ENCODE measurements at places on chromosomes 5 and 9. TPM values are rescaled to one million over a fixed set of nuclear protein-coding genes. Genes with fewer than 3 reads are reported as not detected.
A peak's percentile ranks its signal among the peaks of the same experiment; 100 is the strongest.

The CCNI2 gene
- 1.6 TPM for total RNA-seq

The GHR gene
- 5.7 TPM for total RNA-seq

The SLC34A3 gene
- total RNA-seq: 0.33 TPM

DNA sequence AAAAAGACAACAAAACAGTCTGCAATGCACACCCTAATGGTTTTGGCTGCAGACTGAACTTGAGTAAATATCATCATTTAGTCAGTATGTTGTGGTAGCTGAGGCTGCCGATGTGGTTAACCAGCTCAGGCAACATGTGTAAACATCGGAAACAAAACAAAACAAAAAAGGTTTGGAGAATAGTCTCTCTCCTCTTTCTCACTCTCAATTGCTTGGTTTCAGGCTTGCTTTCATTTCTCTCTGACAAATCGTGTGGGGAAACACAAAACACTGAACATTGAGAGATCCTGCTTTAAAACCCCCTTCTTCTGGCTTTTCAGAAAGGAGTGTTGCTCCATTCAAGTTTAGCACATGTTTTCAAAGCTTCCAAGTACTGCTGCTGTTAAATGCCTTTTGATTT, 453.3 kb downstream of the BNC2 start:
- no peak for DNase-seq
- H3K27ac ChIP-seq: no peak overlapping the region
- H3K27me3 ChIP-seq: no peaks in the 10 kb centered on the region
- no peaks in the 10 kb centered on the region for H3K4me1 ChIP-seq
- no peaks in the 10 kb centered on the region for H3K36me3 ChIP-seq
- no peak overlapping the region for H3K4me3 ChIP-seq

DNA sequence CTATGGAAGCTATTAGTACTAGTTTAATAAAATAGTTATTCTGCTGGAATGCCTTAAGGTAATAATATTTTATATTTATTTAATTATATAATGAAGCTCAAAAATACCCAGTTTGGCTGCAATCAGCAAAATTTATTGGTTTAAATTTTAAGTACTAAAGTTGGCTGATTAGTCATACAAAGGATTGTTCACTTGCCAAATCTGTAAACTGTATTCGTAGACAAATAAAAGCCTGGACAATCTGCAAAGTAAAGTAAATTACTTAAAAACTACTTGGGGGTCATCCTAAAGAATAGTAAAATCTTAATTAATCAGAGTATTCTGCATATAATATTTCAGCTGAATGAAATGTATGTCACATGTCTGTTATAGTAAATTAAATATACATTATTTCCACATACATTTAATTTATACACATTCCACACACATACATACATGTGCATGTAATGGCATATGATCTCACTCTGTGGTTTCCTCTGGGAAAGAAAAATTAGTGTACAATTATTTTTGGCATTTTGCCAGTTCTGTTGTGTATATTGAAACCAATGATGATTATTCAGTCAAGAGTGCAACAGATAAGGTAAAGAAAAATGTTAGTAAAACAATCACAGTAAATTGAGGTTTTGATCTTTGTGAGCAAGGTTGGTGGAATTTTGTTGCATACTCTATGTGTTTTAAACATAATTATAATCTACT, 455.9 kb downstream of the CDH9 start:
- H3K27ac ChIP-seq: no peak overlapping the region
- no peaks in the 10 kb centered on the region for H3K27me3 ChIP-seq
- DNase-seq: no peak
- no peak overlapping the region for H3K4me3 ChIP-seq
- no peaks in the 10 kb centered on the region for H3K36me3 ChIP-seq
- no peaks in the 10 kb centered on the region for H3K4me1 ChIP-seq

DNA sequence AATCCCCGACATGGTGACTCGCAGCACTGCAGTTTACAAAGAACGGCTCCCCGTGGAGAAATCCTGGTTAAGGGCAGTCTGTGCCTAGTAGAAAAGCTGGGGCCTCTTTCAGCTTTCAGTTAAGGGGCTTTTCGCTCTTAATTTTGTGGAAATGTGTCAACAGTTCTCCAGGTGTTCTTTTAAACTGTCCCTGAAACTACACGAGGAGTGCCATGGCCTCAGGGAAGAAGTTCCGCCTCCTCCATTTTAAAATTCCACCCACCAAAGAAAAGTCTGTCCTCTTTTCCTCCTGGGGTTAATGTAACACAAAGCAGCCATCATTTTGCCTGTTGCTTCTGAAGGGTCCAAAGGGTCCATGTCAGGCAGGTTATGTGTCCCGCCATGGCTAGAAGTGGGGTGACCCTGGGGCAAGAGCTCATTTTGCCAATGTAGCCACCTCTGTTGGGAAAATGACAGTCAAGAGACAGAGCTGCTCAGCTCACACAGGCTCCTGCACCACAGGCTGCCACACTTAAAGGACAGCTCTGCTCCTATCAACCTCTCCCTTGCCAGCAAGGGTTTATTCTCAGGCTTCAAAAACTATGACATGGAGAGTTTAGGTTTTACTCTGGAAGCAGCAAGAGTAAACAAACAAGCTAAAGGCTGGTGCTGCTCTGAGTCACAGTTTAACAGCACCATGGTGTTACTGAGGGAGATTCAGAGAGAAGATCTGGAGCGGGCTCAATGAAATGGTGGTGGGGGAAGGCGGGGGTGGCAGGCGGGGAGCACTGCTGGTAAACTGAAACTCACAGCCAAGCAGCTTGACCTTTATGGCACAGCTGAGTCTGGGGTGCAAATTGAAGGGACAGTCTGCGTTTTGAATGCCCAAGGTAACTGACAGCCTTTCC, 3.2 kb downstream of the WHRN start:
- H3K27ac ChIP-seq: peak overlapping the region; percentile 17
- peaks cover 40% of the 10 kb centered on the region for H3K4me1 ChIP-seq
- H3K27me3 ChIP-seq: no peaks in the 10 kb centered on the region
- H3K4me3 ChIP-seq: no peak overlapping the region
- no peaks in the 10 kb centered on the region for H3K36me3 ChIP-seq

DNA sequence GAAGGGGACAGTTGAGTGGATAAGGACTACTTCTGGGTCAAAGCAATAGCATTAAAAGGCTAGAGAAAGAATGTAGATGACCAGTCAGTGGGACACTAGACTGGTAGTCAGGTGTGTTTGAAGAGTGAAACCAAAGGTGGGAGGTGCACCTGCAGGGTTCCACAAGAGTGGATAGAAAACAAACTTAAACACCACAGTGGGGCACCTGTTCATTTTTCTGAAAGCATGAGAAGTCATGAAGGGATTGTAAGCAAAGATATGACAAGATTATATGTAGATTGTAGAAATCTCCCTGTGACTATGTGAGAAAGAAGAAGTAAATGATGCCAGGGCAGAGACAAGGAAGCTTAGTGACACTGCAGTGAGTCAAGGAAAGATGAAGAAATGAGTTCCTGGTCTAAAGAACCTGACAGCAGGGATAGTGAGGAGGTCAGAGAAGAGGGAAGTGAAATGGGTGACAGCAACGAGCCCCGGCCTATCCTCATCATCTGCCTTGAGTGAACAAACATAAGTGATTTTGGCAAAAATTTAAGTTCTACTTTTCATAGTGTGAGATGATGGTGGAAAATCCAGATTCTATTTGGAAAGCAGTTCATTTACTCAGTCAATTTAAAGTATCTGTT, 296.9 kb downstream of the TLE4 start:
- no peak for DNase-seq
- H3K4me3 ChIP-seq: no peak overlapping the region
- H3K27ac ChIP-seq: no peak overlapping the region
- H3K36me3 ChIP-seq: no peaks in the 10 kb centered on the region
- H3K27me3 ChIP-seq: no peaks in the 10 kb centered on the region
- H3K4me1 ChIP-seq: no peaks in the 10 kb centered on the region

- DNase-seq: peak; percentile 36
- no peaks in the 10 kb centered on the region for H3K27me3 ChIP-seq
- H3K36me3 ChIP-seq: no peaks in the 10 kb centered on the region
- no peak overlapping the region for H3K4me3 ChIP-seq
Observed at GRCh38 chr5:168162464-168162863, 129.0 kb upstream of the WWC1 start.

DNA sequence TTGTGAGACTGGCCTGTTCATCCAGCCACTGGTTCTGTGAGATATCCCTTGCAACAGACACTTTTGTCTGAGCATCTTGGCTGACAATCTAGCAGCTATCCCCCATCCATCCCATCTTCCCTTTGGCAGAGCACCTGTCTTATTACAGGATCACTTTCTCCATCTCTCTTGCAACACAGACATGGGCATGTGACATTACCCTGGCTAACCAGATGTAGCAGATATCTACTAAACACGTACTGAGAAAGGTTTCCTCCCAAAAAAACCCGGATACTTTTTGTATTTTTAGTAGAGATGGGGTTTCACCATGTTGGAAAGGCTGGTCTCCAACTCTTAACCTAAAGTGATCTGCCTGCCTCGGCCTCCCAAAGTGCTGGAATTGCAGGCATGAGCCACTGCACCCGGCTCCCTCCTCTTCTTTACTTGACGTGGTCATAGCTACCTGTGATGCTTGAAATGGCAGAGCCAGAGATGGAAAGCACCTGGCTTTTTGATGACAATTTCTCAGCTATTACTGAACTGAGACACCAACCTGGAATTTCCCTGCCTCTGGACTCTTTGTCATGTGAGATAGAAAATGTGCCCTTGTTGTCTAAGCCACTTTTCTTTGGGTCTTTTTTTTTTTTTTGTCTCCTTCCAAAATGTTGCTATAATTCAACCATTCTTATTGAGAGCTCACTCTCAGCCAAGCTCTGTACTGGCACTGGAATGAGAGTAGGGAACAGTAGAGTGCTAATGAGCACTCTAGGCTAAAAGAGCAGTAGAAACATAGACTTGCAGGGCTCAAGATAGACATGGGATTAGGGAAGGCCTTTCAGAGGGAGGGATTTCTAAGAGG, 32.6 kb downstream of the FNBP1 start:
- no peak for DNase-seq
- no peaks in the 10 kb centered on the region for H3K27me3 ChIP-seq
- no peaks in the 10 kb centered on the region for H3K4me1 ChIP-seq

- peaks cover 8% of the 10 kb centered on the region for H3K4me1 ChIP-seq
- no peak overlapping the region for H3K27ac ChIP-seq
- no peak overlapping the region for H3K4me3 ChIP-seq
- H3K36me3 ChIP-seq: no peaks in the 10 kb centered on the region
- H3K27me3 ChIP-seq: no peaks in the 10 kb centered on the region
- DNase-seq: no peak
Observed at GRCh38 chr9:79682076-79682736, 110.4 kb downstream of the TLE4 start.

DNA sequence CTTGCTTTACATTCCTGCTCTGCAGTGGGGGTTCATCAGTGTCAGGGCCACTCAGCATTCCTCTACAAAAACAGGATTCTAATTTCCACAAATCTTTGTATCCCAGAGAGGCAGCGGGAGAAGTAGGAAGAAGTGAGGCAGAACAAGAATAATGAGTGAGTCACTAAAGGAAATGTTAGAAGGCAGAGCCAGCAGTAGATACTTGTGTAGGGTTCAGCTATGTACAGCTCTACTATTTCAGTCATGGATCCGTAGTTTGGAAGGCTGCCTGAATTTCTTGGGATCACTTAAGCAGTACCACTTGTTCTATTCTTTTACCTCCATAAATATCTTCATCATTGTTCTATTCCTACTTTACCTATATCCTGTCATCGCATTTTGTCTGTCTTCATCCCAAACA, 246.3 kb upstream of the TLE4 start:
- no peaks in the 10 kb centered on the region for H3K27me3 ChIP-seq
- H3K27ac ChIP-seq: no peak overlapping the region
- no peaks in the 10 kb centered on the region for H3K4me1 ChIP-seq
- H3K36me3 ChIP-seq: no peaks in the 10 kb centered on the region

- H3K27ac ChIP-seq: no peak overlapping the region
- no peaks in the 10 kb centered on the region for H3K27me3 ChIP-seq
- no peaks in the 10 kb centered on the region for H3K36me3 ChIP-seq
- no peak overlapping the region for H3K4me3 ChIP-seq
- DNase-seq: no peak
Observed at GRCh38 chr9:136192289-136193126, 12.4 kb downstream of the LHX3 start.

DNA sequence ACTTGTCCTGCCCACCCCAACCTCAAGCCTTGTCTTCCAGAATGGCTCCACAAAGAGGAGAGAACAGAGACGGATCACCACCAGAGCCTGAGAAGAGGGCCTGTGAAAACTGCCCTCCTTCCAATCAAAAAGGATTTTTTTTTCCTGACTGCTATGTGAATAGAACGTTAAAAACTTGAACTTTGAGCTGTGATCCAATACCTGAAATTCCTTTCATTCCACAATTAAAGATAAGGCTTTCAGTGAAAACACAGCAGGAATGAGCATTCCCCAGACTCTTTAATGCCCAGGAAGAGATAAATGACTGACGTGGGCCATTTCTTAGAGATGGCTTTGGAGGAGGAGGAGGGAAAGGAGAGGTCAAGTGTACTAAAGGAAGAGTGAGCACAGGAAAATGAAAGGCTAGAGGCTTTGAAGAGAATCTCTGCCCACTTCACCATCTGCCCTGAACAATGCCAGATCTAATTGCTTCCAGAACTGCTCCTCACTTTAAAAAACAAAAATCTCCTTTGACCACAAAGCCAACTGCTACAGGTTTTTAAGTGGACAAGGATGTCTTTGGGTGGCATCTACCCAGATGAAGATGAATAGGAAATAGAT, 177.9 kb upstream of the MAP3K1 start:
- H3K27me3 ChIP-seq: no peaks in the 10 kb centered on the region
- H3K27ac ChIP-seq: peak overlapping the region; percentile 89
- H3K4me1 ChIP-seq: peaks cover 69% of the 10 kb centered on the region
- no peak for DNase-seq

DNA sequence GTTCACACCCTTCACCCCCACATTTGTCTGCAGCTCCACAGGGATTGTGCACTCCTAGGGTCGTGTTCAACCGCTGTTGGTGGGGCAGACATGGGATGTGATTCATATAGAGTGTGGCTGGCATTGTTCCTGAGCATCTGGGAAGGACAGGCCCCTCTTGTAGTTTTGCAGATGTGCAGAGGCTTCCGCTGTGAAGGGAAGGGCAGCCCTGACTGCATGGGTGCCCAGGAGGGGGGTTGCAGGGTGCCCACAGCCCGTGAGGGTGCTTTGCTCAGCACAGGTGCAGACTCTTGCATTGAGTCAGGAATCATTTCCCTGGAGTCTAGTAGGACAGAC, 30.2 kb upstream of the PITX1 start:
- H3K4me1 ChIP-seq: no peaks in the 10 kb centered on the region
- H3K4me3 ChIP-seq: no peak overlapping the region
- no peaks in the 10 kb centered on the region for H3K36me3 ChIP-seq

All from body of pancreas (tissue), 4 donors.